Suprapubic skin (tissue), 4 donors: ENCODE measurements at places on chromosomes 2 and 18.

- DNase-seq, result no peak
Observed at GRCh38 chr2:220949466-220949865, 622.6 kb downstream of the EPHA4 start.

GRCh38 chr2:29108225-29108624 lies 7.0 kb upstream of the CLIP4 start:
- DNase-seq, result no peak

DNA sequence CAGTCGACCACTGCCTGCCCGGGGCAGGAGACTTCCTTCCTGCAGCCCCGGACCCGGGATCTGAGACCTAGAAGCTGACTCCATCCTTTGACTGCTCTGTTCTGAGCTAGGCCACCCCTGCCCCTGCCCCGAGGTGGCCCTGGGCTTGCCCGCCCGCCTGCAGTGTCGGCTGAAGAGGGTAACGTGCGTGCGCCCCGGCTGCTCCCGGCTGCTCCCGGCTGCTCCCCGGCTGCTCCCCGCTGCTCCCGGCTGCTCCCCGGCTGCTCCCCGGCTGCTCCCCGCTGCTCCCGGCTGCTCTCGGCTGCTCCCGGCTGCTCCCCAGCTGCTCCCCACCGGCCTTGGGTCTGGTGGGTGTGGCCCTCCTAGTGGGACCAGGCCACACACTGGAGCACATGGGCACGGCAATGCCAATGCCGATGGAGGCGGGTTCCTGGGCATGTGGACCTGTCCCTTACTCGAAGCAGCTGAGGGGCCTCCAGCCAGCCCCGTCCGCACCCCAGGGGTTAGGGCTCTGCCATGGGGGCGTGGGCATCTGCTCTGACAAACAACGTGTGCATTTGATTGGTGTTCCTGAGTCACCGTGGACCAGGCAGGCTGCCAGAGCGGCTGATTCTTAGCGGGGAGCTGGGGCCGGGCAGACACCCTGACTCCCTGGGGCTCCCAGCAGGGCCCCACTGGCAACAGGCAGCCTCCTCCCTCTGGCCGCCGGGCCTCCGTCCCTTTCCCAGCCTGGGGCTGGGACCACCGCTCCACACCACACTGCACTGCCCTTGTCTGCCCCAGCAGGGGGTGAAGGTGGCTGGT lies 2.0 kb upstream of the GAL3ST2 start:
- DNase-seq, result peak; percentile 67

DNA sequence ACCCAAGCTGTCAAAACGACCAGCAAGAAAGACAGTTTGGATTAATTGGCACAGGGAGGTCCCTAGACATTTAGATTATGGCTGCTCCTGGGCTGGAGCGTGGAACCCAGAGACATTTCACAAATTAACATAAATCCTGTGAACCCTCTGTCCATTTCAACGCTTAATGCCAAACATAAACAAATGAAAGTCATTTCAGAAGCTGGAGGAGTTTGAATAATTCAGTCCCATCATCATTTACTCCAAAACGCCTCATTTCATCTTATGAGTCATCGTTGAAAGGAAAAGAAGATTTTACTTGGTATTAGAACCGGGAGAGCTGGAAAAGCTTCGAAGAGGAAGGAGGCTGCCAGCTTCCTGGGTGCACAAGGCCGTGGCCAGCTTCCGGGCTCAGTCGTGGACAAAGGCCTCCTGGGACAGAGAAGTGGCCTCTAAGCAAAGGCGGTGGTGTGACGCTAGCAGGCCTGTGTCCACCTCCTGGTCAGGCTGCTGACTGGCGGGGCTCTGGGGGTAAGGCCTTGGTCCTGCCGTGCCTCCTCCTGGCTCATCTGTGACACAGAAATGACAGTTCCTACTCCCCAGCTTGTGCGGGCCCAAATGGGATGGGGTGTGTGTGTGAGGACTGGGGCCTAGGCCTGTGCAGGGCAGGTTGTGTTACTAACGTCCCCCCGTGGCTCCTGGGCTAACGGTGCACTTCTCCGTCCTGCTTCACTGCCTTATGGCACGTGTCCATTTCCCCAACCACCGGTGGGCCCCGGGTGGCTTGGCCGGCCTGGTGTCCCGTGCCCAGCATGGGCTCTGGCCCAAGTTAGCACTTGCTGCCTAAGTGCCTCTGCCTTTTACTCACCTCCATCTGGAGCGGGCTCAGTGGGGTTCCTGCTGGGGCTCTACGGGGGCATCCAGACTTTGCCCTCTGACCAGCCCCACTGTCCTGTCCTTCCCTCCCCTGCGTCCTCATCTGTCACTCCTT lies 71.6 kb downstream of the RRM2 start:
- DNase-seq, result no peak

- DNase-seq, result no peak
Observed at GRCh38 chr18:74251297-74252038, 40.3 kb downstream of the CYB5A start.

DNA sequence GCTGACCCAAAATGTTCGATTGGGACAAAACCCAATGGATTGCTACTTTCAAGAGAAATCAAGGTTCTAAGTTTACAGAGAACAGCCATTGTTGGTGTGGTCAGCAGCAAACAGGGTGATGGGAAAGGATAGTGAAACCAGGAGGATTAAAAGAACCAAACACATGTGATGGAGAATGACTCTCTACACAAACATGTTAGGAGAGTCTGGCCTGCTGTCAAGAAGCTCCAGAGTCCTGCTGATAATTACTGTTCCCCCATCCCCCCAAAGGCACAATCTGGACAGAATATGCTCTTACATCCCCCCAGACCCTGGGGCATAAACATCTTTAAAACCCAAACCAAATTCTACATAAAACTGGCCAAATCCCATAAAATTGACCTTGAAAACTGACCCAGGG lies 32.0 kb upstream of the ACYP2 start:
- DNase-seq, result no peak

DNA sequence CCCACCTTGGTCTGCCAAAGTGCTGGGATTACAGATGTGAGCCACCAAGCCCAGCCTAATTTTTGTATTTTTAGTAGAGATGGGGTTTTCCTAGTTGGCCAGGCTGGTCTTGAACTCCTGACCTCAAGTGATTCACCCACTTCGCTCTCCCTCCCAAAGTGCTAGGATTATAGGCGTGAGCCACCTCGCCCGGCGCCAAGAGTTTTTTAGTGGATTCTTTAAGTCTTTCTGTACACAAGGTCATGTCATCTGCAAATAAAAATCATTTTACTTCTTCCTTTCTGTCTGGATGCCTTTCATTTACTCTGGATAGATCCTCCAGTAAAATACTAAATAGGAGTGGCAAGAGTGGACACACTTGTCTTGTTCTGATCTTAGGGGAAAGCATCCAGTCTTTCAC lies 61.7 kb downstream of the KCMF1 start:
- DNase-seq, result no peak

- DNase-seq, result no peak
Observed at GRCh38 chr2:75896779-75897366, 186.2 kb upstream of the GCFC2 start.

DNA sequence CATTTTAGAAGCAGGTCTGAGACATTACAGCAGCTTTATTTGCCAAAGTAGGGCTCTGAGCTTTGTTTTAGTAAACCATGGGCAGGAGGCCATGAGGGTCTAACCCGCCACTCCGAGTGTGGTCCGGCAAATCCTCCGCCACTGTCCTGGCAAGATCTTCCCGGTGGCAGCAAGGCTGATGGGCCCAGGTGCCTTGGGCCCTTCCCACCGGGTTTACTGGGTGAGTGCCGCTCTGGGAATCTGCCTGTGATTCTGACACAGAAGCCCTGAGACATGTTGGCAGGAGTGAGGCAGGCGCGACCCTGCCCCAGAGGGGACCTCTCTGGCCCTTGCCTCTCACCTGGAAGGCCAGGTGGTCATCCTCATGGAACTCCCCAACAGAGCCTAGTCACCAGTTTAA lies 29.9 kb downstream of the MTERF4 start:
- peak; percentile 40 for DNase-seq

GRCh38 chr2:110818767-110819481 lies 86.6 kb downstream of the ACOXL start:
- DNase-seq, result no peak

GRCh38 chr2:123512547-123512946 lies 512.5 kb upstream of the CNTNAP5 start:
- DNase-seq, result no peak

GRCh38 chr18:23723121-23723520 lies 33.9 kb downstream of the LAMA3 start:
- DNase-seq, result no peak

- DNase-seq, result no peak
Observed at GRCh38 chr2:186105016-186105724, 366.6 kb downstream of the FSIP2 start.

- DNase-seq, result no peak
Observed at GRCh38 chr2:104702031-104702850, 151.7 kb upstream of the POU3F3 start.

GRCh38 chr2:107777974-107778373 lies 48.7 kb upstream of the RGPD4 start:
- DNase-seq, result no peak

DNA sequence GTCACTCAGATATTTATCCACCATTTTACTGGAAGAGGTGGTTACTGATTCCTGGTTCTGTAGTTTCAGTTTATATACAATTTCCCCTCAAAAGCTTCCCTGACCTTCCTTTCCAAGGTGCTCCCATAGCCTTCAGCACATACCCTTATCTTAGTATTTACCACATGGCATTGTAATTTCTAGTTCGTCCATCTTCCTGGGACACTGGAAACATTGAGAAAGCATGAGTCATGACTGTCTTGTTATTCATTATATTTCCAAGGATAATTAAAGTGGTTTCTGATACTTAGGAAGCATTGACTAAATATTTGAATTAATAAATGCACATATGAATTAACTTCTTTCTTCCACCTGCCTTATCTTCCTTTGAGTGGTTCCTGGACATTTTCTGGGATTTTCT lies 203.8 kb downstream of the ETAA1 start:
- DNase-seq, result no peak

DNA sequence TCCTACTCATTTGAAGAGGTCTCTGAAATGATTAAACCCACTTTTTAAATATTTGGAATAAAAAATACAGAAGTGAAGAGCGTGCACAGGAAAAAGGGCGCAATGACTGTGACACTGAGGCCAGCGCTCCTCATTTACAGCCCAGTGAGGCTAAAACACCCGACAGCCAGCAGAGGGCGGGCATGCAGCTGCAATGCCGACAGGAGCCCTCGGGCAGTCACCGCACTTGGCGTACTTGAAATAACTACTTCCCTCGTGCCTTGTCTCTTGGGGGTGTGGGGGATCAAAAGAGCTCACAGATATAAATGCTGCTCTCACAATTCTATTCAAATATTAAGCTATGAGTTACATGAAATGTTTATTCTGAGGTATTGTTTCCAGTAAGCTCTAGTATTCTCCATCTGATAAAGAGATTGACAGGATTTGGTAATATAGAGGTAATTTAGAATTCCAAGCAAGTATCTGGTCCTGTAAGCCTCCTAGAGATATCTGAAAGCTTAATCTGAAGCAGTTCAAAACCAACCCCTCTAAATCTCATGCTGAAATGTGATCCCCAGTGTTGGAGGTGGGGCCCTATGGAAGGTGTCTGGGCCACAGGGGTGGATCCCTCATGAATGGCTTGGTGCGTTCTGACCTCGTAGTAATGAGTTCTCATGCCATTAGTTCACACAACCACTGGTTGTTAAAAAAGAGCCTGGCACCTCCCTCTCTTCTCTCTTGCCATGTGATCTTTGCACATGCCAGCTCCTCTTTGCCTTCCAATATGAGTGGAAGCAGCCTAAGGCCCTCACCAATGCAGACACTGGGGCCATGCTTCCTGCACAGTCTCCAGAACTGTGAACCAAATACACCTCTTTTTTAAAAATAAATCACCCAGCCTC lies 93.6 kb downstream of the ZAP70 start:
- peak; percentile 84 for DNase-seq

DNA sequence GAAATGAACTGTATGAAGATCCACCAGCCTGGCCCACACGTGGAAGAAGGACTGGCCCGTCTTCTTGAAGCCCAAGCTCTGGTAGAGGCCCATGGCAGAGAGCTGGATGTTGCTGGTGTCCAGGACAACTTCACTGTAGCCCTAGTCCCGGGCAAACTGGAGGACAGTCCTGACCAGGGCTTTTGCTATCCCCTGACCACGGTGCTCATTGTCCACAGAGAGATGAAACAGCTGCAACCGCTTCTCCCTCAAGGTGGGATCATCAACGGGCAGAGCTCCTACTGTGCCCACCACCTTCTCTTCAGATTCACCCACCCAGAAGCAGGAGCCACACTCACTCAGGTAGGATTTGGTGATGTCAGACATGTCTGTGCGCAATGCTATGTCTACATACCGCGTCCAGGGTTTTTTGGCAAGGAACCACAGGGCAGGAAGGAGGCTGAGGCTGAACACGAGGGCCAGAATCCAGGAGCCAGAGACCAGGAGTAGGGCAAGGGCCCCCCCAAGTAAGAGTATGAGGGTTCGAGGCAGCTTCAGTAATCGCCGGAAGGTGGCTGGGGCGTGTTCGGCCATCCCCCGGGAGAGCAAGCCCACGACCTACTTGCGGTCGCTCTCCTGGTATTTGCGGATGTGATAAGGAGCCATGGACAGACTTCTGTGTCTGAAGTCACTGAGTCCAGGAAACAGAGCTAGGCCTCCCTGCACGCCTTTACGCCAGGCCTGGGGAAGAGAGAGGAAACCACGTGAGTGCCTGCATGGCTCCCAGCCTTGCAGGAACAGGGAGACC lies 36.3 kb downstream of the TPRKB start:
- no peak for DNase-seq

DNA sequence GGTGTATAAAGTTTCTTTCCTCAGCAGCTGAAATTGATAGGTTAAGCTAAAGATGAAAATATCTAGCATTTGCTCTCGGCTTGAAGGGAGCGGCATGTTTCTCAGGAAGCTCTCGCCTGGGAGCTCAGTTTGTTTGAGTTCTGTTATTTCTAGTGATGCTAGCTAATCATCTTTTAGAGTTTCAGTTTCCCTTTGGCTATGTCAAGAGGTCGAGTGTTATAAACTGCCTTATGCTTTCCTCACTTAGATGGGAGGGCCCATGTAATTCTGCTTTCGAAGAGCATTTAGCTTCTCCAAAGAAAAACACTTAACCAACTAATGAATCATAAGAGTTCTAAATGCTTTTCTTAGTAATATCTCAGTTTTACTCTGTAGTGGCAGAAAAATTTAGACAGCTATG lies 33.6 kb downstream of the PLCL1 start:
- no peak for DNase-seq

DNA sequence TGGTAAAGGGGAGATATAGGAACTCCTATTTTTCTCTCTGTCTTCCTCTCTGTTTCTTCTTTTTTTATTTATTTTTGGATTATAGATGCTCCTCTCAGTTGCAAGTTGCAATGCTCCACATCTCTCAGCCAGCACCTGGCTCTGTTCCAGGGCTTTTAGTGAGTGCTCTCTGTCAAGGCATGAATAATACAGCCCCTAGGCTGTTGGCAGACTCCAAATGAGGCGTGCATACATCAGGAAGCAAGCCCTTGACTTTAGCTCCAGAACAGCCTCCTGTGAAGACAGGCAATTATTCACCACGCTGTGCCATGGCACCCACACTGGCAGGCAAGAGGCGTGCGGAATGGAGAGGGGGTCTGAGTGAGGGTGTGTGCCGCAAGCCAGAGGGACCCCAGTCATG lies 228.1 kb upstream of the PXDN start:
- no peak for DNase-seq
